ENCODE measurements at places on chromosomes 1 and 21.
A peak's percentile ranks its signal among the peaks of the same experiment; 100 is the strongest.

DNA sequence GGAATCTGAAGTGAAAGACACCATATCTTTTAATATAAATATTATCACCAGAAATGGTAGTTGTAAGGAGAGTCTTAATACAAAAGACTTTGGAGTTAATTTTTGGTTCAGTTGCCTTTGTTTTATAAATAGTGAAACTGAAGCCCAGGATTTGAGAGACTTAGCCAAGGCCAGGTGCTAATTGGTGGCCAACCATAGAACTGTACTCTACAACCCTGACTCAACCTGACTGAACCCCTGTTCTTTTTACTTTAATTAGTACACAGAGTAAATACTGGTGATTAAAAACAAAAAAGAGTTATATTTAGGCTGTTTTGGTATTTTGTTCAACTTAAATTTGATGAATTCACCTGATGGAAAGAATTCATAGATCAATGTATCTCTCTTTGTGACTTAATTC is 76.3 kb downstream of the SNX7 start:
- DNase-seq = no peak

DNA sequence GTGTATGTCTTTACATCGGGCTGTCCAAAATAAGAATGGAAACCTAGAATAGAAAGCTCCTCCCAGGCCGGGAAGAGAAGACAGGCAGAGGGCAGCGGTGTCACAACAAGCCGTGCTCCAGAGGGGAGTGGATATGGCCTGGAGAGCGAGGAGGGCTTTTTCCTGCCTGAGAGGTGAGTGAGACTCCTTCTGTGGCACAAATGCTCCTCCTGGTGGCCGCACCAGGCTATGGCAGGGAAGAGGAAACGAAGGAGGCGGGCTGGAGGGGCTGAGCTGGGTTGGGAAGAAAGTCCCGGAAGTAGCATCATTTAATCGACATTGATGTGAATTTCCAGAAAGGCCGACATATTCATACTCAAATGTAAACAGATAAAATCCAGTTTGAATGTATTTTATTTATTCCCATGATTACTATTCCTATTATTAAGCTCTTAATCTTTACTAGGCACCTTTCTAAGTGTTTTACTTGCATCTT is 54.7 kb downstream of the MEF2D start:
- DNase-seq = peak; percentile 59

DNA sequence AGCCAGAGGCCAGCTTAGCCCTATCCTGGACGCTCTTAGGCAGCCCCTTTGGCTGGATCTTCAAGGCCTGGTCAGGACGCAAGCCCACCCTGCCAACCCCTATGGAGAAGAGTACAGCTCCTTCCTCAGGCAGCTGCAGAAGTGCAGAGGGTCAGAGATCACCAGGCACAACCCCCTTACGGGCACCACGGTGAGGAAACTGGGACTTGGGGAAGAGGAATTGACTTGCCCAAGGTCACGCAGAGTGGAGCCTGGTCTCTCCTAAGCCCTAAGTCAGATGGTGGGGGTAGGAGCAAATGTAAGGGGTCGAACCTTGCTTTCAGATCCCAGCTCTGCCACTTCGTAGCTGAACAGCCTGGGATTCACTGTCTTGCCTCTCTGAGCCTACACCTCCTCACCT is 3.7 kb downstream of the E2F2 start:
- no peak for DNase-seq

DNA sequence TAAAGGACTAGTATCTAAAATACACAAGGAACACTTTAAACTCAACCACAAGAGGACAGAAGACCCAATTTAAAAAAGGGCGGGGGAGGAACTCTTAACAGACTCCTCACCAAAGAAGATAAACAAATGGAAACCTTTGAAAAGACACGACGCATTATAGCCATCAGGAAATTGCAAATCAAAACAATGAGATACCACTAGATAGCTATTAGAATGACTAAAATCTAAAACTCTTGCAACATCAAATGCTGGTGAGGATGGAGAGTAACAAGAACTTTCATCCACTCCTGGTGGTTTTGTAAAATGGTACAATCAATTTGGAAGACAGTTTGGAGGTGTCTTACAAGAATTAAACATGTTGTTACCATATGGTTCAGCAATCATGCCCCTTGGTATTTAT is 708.2 kb downstream of the BRINP3 start:
- no peak for DNase-seq

DNA sequence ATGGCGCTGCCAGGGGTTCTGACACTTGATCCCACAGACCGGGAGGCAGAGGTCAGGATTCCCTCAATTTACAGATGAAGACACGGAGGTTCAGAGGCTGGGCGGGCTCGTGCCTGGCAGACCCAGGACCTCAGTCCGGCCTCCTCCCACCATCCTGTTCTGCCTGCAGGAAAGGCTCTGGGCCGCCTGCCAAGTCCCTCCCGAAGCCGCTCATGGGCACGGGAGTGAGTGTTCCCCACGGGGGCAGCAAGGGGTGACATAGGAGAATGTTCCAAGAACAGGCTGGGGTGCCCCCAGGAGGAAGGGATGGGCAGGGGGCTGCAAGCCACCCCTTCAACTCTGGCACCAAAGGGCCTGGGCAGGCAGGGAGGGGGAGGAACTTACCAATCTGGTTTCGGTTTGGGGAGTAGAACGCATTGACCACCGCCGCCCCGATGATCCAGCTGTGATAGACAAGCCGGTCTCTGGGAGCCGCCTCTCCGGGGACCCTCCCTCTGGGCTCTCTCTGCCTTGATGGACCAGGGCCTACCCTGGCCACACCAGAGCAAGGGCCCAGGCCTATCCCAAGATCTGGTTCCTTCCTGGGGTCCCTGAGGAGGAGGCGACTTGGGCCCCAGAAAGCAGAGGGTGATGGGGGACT is 7.5 kb downstream of the PRXL2B start:
- DNase-seq = no peak

GRCh38 chr1:70874063-70874462 is 173.6 kb downstream of the PTGER3 start:
- DNase-seq = no peak

GRCh38 chr1:66282343-66282852 is 251.6 kb upstream of the SGIP1 start:
- DNase-seq = peak; percentile 38

GRCh38 chr1:184567637-184568036 is 180.8 kb downstream of the C1orf21 start:
- no peak for DNase-seq

DNA sequence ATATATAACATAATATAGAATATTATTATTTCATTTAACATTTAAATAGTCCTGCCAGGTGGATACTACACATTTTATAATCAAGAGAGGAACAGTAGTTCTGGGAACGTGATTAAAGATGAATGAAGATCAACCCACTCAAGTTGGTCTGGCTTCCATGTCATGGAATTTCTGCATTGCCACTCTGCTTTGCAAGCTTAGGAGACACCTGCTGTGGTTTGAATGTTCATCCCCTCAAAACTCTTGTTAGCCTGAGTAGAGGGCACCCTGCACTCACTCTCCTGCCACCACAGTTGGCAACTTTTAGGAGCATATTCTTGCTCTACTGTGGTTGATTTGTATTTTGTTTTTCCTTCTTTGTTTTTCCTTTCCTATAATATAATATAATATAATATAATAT is 153.2 kb downstream of the GLUL start:
- no peak for DNase-seq

DNA sequence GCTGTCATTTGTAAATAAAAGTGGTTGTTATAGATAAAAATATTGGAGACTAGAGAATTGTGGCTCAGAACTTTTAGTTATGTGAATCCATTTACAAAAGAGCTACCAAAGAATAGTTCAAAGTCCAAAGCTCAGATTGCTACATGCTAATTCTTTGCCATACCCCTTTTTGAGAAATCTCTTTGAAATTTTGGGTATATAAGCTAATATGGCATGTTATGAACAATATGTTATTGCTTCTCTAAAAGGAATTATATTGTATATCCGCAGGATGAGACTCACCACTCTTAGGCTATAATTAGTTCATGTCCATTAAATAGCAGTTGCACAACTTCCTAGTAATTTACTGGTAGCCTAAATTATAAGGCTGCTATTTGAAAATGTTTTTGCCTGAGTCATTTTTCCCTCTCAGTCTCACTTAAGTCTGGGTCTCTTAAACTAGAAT is 178.0 kb downstream of the ZNF281 start:
- DNase-seq = no peak

- DNase-seq = no peak
Observed at GRCh38 chr1:246726255-246726679, 2.1 kb downstream of the SCCPDH start.

- no peak for DNase-seq
Observed at GRCh38 chr1:225424562-225425200, 3.2 kb downstream of the LBR start.

- no peak for DNase-seq
Observed at GRCh38 chr1:214018386-214019268, 30.9 kb downstream of the PROX1 start.

- DNase-seq = no peak
Observed at GRCh38 chr21:41763398-41763931, 3.4 kb downstream of the RIPK4 start.

GRCh38 chr1:42392255-42392654 is 11.7 kb downstream of the RIMKLA start:
- DNase-seq = no peak

DNA sequence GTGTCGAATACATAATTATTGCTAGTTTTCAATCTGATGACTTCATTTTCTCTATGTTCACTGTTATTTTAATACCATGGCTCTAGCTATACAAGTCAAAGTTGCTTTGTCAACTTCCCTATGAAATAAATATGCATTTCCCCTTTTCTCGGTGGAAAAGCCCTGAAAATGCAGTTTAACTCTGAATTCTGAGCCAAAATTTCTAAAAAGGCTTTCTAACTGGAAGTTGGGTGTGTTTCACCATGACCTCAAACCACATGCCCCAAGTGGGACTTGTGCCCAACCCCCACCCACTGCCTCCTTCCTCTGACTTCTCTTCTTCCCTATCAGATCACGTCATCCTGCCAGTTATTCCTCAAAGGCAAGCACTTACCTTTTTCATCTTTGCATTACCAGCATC is 8.9 kb downstream of the MKNK1 start:
- no peak for DNase-seq

DNA sequence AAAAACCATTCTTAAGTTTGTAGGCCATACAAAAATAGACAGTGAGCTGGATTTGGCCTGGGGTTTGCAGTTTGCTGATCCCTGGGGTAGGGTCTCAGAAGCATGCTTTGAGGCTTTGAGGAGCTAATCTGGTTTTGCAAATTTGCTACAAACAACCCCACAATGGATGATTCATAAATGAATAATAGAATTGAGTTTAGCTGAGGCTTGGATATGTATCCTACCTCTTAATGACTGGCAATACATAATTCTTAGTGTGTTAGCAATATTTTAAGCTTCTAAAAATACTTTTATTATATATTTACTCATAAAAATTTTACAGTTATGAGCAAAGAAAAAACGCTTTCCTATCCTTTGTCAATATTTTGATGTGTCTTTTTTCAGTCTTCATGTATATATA is 50.6 kb downstream of the ROR1 start:
- DNase-seq = no peak

- DNase-seq = no peak
Observed at GRCh38 chr1:89332461-89332860, 31.4 kb upstream of the GBP6 start.

DNA sequence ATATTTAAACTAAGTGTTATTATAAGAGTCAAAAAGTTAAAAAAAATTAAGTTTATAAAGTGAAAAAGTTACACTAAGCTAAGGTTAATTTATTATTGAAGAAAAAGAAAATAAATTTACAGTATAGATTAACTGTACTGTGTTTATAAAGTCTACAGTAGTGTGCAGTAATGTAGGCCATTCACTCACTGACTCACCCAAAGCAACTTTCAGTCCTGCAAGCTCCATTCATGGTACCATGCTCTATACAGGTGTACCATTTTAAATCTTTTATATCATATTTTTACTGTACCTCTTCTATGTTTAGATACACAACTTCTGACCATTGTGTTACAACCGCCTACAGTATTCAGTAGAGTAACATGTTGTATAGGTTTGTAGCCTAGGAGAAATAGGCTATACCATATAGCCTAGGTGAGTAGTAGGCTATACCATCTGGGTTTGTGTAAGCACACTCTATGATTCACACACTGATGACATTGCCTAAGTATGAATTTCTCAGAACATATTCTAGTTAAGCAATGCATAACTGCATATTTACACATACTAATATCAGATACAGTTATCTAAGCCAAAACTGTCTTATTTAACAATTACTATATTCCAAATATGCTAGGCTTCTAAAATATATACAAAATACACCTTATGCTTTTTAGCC is 80.6 kb upstream of the GFI1 start:
- DNase-seq = no peak

GRCh38 chr1:28456078-28456477 is 49.8 kb upstream of the RCC1 start:
- DNase-seq = no peak

GRCh38 chr1:165610866-165611265 is 20.2 kb upstream of the MGST3 start:
- no peak for DNase-seq

DNA sequence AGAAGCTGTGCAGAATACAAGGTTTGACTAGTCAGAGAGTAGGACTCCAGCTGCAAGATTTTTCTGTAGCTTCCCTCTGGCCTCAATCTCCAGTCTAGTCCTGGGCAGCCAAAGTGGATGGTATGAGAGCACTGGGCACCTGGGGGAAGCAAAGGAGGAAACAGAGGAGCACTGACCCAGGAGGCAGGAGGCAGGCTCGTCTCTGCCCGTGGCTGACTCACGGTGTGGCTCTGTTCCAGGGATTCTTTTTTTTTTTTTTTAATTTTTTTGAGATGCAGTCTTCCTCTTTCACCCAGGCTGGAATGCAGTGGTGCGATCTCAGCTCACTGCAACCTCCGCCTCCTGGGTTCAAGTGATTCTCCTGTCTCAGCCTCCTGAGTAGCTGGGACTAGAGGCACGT is 4.1 kb upstream of the NPPB start:
- DNase-seq = no peak

DNA sequence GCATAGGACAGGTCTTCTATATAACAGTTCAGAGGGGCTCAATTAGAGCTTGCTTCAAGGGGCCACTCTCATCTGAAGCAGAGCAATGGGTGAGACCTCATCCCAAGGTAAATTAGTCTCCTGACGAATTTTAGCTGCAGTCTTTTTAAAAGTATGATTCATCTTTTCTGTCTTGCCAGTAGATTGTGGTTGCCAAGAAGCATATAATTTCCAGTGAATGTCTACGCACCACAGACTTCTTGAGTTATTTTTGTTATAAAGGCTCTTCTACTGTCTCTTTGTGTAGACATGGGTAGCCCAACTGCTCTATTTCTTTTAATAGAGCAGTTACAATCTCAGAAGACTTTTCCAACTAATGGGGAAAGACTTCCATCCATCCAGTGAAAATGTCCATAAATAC is 108.9 kb upstream of the FMN2 start:
- DNase-seq = no peak

DNA sequence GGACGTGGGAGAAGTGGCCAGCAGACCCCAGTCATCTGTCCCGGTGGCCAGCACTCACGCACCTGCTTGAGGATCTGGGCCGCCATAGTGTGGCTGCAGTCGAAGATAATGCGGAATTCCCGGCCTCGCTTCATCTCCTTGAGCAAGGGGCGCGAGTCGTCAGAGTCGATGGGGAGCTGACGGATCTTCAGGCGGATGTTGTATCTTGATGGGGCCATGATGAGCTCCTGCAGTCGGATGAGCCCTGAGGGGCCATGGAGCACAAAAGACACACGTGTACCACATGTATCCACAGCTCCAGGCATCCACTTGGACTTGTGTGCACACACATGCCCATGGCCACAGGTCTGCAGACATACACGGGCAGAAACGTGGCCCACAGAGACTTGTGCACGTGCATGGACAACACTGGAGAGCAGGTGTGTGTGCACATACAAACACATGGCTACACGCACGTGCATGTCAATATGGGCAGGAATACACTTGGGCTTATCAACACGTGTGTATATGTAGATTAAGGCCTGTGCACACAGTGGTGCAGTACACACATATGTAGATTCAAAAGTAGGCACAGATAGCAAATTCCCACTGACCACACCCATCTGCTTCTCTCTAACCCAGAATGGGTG is 162.1 kb downstream of the GRIK3 start:
- no peak for DNase-seq

Measured in activated naive CD8-positive, alpha-beta T cell treated with anti-CD3 and anti-CD28 coated beads, Interleukin-2, amount 50 U/mL, for 16 hours (primary cell).